ENCODE measurements at places on chromosomes 5 and 9. TPM values are rescaled to one million over a fixed set of nuclear protein-coding genes. Genes with fewer than 3 reads are reported as not detected.

GPX3 gene
- 49.0 TPM for polyA plus RNA-seq

PCYOX1L gene
- polyA plus RNA-seq = 17.2 TPM

ADAMTS6 gene
- polyA plus RNA-seq = 18.4 TPM

AHRR gene
- polyA plus RNA-seq = 6.3 TPM

ZCCHC7 gene
- 26.0 TPM for polyA plus RNA-seq

GABRP gene
- 1.8 TPM for polyA plus RNA-seq

TMC1 gene
- 0.42 TPM for polyA plus RNA-seq

PHAX gene
- polyA plus RNA-seq = 64.1 TPM

PSD2 gene
- polyA plus RNA-seq = 1.7 TPM

DNA sequence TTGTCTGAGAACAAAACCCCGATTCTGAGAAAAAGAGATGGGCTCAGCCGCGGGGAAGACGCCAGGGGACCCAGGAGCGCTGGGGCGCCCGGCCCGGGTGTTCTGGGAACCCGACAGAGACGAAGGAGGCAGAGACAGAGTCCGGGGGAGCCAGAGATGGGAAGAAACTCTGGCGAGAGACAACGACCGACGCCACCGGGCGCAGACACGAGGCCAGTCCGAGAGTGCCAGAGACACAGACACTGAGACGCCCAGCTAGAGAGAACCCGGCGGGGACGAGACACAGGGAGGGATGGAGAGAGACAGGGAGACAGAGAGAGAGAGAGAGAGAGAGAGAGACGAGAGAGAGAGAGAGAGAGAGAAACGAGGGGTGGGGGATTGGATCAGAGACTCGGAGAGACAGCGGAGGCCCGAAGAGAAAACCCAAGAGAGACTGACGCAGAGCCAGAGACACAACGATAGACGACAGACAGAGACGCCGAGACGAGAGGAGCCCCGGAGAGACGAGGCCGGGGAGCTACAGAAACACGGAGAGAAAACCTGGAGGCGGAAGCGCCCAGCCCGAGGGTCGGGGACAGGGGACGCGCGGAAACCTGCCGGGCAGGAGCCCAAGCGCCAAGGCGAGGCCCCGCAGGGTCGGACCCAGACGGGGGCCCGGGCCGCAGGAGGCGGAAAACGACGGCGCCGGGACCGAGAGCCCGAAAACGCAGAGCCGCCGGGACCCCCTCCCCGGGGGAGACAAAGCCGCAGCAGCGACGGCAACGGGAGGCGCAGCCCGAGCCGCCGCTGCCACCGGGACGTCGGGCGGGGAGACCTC, 3.3 kb downstream of the NR5A1 start:
- no peak for DNase-seq

- peak; percentile 51 for DNase-seq
These were observed 4.5 kb downstream of the ELAVL2 start for GRCh38 chr9:23821375-23822181.

DNA sequence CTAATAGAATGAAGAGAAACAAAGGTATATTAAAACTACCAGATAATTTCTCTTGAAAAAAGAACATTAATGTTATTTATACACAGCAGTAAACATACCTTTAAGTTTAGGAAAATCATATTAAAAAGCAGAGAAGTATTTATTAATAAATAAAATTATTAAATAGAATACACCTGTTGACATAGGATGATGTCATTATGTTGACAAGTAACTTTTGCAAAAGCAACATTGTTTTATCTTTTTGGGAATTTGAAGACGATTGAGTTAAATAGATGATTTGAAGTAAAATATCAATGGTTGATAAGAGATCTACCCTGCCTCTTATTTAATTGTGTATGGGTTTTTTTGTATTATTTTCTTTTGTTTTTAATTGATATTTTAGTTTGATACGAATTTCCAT, 711.1 kb upstream of the NUDT12 start:
- no peak for DNase-seq

DNA sequence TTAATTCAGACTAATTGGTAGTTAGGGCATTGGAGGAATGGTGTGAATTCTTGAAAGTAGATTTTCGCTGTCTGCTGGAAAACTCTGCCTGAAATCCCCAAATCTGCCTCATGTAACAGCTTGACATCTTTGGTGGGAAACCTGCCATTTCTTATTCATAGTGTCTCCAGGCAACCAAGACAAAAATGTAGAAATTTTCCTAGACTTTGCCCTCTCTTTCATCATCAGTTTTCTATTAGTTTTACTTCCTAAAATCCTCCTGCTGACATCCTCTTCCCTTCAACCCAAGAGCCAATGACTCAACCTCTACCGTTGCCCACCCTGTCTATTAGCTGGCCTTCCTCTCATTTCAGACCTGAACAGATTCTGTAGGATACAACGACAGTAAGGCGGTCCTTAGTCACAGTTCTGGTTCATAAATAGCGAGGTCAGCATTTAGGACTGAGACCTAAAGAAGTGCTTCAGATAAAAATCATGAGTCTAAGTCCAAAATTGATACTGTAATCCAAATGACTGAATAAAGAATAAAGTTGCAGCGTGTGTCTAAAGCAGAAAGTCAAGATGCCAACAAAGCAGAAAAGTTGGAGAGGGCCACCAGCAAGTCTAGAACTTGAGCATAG, 133.9 kb downstream of the MUSK start:
- no peak for DNase-seq

GRCh38 chr5:73686912-73687311, 60.9 kb downstream of the ARHGEF28 start:
- no peak for DNase-seq

- no peak for DNase-seq
These were observed 97.1 kb upstream of the TAF11L2 start for GRCh38 chr5:17400724-17401469.
